CD8-positive, alpha-beta memory T cell (primary cell): ENCODE measurements at places on chromosomes 5 and 9. TPM values are rescaled to one million over a fixed set of nuclear protein-coding genes. Genes with fewer than 3 reads are reported as not detected.

GRCh38 chr9:10705383-10705782 lies 92.6 kb upstream of the PTPRD start:
- DNase-seq, result no peak

- no peak for DNase-seq
Observed at GRCh38 chr5:75847561-75848021, 130.4 kb upstream of the POC5 start.

DNA sequence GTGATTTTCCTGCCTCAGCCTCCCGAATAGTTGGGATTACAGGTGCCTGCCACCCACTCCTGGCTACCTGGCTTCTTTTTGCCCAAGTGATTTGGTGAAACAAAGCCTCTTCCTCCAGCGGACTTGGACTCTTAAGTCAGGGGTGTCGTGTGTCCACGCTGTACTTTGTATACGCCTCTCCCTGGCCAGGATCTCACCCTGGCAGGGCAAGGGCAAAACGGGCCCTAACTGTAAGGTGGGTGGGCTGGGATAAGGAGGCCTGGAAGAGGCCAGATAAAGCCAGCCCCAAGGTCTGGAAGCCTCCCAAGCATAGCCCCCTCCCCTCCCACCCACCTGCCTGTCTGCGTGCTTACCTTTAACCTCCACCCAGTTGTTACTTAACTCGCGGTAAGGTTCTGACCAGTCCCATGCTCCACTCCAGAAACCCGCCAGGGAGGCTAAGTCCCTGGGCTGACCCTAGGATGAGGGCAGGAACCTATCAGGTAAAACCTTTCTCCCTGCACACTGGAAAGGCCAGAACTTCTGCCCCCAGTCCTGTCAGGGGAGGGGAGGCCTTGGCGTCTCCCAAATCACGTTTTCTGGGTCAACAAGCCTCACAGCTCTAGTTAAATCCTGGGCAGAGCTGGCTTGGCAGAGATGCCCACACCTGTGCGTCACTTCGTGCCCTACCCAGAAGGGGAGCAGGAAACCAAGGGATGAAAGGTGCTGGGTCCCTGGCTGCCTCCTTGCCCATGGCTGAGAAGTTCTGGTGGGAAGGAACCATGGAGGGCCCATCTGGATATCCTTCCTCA lies 8.4 kb downstream of the CDK9 start:
- no peak for DNase-seq

DNA sequence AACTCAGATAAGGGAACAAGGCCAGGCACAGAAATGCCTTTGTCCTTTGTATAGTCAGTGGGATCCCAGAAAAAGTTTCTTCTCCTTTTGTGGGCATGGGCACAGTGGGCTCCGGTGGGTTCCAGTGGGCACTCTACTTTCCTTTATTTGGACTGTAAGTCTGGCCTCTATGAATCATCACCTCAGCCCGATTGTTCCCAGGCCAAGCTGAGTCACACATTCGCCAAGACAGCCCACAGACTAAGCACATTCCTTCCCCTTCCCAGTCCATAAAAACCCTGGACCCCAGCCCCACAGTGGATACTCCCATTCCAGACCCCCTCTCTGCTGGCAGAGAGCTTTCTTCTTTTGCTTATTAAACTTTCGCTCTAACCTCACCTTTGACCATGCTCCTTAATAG lies 165.0 kb downstream of the FBXL17 start:
- no peak for DNase-seq

GRCh38 chr9:72065076-72065475 lies 4.7 kb upstream of the C9orf57 start:
- no peak for DNase-seq

DNA sequence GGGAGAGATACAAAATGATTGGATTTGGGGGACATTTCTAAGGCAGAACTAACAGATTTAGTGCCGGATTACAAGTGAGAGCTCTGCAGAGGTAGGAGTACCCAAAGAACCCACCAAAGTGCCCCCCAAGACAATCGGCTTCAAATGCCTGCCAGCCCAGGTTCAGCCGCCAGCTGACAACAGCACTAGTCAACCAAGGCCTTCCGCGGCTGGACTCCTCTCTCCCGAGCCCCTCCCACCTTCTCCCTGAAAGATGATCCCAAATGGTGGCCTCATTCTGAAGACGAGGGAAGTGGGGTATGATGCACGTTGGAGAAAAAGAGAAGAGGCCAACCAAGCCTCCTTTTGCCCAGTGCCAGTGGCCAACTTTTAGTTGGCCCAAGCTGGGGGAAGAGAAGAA lies 210.4 kb upstream of the SLC30A5 start:
- DNase-seq, result no peak

GRCh38 chr5:45281081-45281480 lies 415.1 kb downstream of the HCN1 start:
- no peak for DNase-seq

Gene HTR4
- not detected for total RNA-seq

GRCh38 chr5:76716456-76717157 lies 681 bp downstream of the F2R start:
- DNase-seq, result no peak

Gene MAT2B
- 102 TPM for total RNA-seq

DNA sequence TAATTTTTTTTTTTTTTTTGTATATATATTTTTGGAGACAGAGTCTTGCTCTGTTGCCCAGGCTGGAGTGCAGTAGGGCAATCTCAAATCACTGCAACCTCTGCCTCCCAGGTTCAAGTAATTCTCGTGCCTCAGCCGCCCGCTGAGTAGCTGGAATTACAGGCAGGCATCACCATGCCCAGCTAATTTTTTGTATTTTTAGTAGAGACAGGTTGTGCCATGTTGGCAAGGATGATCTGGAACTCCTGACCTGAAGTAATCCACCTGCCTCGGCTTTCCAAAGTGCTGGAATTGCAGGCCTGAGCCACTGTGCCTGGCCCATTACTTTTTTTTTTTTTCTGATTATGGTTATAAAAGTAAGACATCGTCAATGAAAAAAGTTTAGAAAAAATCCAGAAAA lies 84.0 kb upstream of the LMNB1 start:
- no peak for DNase-seq

GRCh38 chr9:137250329-137251193 lies 525 bp upstream of the STPG3 start:
- no peak for DNase-seq

Gene ANXA2R
- 6.0 TPM for total RNA-seq

Gene MARCHF11
- not detected for total RNA-seq

Gene FGF18
- total RNA-seq, result 0.18 TPM

Gene LRSAM1
- total RNA-seq, result 23.0 TPM

- DNase-seq, result no peak
Observed at GRCh38 chr5:119309326-119309725, 46.5 kb upstream of the TNFAIP8 start.

DNA sequence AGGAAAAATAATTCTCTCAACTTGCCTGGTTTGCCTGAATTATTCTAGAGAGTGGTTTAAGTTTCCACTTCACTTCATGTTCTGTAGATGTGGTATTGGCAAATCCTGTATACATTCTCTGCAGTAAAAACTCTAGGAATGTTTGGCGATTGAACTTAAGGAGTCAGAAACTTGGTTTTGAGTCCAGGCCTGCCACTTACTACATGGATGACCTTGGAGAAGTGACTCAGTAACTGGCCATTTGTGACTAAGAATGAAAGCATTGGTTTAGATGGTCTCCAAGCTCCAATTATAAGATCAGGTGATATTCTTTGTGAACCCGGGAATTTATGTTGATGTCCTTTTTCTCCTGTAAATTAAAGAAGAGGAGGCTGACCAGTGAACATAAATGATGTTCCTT lies 233.8 kb downstream of the GAS1 start:
- DNase-seq, result no peak

- DNase-seq, result no peak
Observed at GRCh38 chr5:34519489-34520220, 136.5 kb upstream of the RAI14 start.

Gene CEL
- total RNA-seq, result 1.2 TPM

GRCh38 chr9:18922161-18922885 lies 110.7 kb downstream of the SAXO1 start:
- no peak for DNase-seq

Gene SCGB3A2
- not detected for total RNA-seq

Gene FANCC
- total RNA-seq, result 18.5 TPM

DNA sequence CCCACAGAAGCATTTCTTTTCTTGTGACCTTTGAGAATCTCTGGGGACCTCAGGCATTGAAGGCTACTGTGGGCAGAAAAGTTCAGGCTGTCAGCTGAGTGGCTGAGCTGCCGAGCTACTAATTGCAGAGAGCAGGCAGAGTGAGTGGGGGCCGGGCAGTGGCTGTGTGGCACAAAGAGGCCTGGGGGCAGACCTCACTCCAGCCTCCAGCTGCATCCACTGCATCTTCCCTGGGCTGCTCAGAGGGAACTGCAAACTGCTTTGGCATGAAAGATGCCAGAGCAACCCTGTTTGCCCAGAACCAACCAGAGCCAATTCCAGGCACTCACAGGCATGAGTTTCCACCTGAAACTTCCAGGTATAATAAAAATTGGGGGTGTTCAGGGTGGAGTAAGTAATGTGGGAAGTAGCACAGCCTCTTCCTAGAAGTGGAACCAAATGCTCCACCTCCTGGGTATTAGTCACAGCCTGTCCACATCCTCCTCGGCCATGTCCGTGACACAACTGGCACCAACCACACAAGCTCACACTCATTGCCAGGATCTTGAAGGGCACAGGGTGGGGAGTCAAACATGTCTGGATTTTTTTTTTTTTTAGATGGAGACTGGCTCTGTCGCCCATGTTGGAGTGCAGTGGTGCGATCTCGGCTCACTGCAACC lies 548.9 kb downstream of the BNC2 start:
- DNase-seq, result no peak

DNA sequence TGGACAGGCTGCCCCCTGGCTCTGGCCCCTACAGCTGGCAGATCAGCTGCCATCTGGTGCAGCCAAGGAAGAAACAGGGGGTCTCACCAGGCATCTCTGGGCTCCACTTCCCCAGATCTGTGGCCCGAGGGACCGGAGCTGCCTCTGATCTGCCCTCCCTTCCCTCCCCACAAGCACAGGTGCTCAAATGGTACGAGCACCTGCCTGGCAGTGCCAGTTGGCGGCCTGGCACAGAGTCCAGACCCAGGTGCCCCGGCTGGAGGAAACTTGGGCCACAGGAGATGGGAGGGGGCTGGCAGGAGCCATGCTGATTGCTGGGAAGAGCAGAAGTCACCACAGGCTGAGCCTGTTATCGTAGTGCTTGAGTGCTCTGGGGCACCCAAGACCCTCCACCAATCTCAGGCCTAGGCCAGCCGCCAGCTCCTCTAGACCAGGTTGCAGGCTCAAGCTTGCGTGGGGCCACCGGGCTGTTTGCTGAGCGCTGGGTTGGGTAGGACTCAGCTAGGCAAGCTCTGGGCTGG lies 5.0 kb upstream of the CAMK2A start:
- no peak for DNase-seq

Gene ENHO
- total RNA-seq, result 0.35 TPM

DNA sequence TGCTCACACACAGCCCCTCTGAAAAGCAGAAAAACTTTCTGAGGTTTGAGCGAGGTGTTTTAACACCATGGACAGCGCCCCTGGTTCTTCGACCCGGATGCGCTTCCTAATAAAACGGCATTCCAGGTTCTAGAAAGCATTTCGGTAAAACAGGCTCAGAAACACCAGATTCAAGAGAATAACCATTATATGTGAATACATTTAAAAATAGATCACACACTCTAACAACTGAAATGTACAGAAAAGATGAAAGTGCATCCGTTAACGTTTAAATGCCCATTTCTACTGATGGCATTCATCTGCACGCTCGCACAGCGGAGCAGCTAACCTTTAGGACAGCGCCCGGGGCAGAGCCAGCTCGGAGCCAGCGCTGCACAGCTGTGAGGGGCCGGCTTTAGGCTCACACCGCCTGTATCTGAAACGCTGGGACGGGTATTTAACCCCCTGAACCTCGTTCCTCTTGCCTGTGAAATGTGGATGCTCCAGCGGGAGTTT lies 26.3 kb upstream of the TENT4A start:
- no peak for DNase-seq

Gene UQCRQ
- 595 TPM for total RNA-seq

GRCh38 chr9:14511452-14511851 lies 181.8 kb downstream of the ZDHHC21 start:
- DNase-seq, result no peak

DNA sequence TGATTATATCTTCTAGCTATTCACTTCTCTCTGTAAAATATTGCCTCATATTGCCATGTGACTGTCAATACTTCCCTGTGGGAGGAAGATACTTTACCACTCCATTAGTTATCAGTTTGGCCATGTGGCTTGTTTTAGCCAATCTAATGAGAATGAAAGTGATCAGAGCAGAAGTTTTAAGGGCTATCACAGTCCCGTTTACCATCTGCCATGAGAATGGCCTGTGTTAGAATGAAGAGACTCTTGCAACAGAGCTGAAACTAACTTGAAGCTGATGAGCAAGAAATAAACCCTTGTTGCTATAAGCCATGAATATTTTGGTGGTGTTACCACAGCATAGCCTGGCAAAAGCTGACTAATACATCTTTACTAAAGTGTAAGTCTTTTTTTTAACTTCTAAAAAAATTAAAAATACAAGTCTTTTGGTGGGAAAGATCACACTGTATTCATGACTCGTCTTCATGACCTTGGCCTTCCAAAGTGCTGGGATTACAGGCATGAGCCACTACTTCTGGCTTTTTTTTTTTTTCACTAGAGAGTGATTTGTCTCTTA lies 68.0 kb upstream of the CTNNA1 start:
- DNase-seq, result no peak

DNA sequence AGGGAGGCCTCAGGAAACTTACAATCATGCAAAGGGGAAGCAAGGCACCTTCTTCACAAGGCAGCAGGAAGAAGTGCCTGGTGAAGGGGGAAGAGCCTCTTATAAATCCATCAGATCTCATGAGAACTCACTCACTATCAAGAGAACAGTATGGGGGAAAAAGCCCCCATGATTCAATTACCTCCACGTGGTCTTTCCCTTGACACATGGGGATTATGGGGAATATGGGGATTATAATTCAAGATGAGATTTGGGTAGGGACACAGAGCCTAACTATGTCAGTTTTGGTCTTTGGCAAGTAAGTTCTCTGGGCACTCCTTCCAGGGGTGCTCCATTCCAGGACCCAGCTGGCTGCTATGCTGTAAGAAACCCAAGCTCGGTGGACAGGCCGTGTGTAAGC lies 275.3 kb upstream of the TUT7 start:
- no peak for DNase-seq

Gene ADCY2
- not detected for total RNA-seq

Gene AQP3
- 8.7 TPM for total RNA-seq

Gene KCNV2
- not detected for total RNA-seq

Gene SLC36A3
- total RNA-seq, result not detected

DNA sequence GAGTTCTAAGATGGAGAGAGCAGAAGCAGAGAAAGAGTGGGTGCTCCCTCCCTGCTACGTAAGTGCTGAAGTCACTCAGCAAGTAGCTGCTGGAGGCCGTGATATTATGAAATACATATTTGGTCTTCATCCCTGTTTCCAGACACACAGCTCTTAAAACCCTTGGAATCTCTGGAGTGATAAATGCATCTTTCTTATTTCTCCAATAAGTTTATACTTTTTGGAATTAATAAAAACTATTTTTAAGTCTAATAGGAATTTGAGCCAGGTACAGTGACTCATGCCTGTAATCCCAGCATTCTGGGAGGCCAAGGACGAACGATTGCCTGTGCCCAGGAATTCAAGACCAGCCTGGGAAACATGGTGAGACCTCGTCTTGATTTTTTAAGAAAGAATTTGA lies 60.6 kb downstream of the AUH start:
- no peak for DNase-seq
